ENCODE measurements at places on chromosomes 3 and 15. TPM values are rescaled to one million over a fixed set of nuclear protein-coding genes. Genes with fewer than 3 reads are reported as not detected.

The PRR23C gene
- not detected for total RNA-seq

The GOLGA6L10 gene
- total RNA-seq = 0.94 TPM

The TLR9 gene
- total RNA-seq = not detected

The RTP3 gene
- total RNA-seq = not detected

The CPNE4 gene
- total RNA-seq = not detected

The ARPIN gene
- total RNA-seq = 8.4 TPM

The CPN2 gene
- total RNA-seq = not detected

The GRK7 gene
- under 0.01 TPM for total RNA-seq

Measured in endothelial cell of coronary artery (primary cell).